Activated CD4-positive, alpha-beta T cell treated with anti-CD3 and anti-CD28 coated beads for 4 hours (primary cell): ENCODE measurements at places on chromosomes 7 and 10.

GRCh38 chr10:114064151-114065048 lies 20.7 kb downstream of the ADRB1 start:
- DNase-seq: no peak

DNA sequence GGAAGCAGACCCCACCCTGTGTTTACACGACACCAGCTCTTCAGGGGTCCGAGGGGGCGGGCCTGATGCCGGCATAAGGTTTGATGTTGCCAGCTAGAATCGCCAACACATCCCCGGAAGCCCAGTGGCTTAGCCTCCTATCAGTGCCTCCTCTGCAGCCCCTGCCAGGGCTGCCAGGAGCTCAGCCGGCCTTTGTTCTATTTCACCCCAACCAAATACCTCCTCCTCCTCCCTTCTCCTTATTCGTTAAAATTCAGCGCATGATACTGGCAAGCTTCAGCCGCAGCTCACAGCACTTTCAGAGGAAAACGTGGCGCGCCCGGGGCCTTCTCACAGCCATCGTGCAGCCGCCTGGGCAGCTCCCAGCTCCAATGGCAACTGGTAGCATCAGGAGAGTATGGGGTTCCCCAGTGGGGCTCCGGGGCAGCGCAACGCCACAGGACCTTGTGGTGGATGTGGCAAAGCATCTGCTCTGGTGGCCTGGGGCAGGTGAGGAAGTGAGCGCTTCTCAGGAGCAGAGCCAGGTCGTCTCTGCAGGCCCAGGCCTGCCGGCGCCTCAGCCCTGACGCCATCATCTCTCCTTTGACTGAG lies 176.4 kb upstream of the RHEB start:
- DNase-seq: no peak

DNA sequence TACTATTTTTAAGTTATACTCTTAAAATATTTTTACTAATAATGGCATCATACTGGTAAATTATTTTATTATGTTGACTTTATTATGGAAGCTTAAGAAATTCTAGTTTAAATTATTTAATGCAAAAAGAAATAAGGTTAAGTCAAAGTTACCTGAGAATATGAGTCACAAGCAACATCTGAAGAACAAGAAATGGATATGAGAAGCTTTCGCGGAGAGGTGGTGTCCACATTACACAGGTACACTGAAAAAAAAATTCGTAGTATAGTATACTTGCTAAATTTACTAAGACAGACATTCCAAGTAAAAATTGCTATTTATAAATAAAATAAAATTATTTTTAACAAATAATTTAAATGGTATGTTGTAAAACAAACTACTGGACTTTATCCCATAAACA lies 143.8 kb downstream of the AVL9 start:
- no peak for DNase-seq

DNA sequence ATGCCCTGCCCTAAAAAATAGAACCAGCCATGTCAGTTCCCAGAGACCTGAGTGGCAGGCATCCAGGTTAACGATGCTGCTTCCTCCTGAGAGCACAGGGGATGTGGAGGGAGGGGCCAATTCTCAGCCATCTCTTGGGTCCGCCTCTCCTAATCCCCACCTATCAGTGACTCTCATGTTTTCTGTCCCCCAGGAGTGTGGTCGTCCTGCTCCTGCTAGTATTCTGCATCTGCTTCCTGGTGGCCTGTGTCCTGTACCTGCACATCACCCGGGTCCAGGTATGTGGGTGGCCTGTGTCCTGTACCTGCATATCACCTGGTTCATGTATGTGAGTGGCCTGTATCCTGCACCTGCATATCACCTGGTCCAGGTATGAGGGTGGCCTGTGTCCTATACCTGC lies 105.3 kb downstream of the ADCY1 start:
- DNase-seq: no peak

DNA sequence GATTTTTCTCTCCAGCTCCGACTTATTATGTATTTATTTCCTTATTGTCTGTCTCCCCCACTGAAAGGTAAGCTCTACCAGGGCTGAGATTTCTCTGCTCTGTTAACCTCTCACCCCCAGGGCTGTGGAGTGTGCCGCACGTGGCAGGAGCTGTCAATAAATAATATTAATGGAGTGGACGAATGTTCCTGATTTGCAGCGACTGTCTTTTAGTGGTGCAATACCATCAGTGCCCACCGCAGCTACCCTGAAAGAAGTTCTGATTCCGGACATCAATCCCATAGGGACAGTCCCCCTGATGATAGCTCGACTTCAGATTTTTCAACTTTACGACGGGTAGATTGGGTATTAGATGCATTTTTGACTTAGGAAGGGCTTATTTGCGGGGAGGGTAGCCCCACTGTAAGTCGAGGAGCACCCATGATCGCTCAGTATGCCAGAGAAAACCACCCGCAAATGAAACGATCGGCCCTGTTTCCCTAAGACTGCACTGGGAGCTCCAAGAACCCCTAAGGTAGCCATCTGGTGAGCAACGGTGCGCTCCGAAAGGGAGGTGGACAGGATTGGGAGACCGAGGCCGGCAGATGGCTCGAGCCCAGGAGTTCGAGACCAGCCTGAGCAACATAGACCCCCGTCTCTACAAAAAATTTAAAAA lies 986 bp upstream of the PPP2R2D start:
- DNase-seq: no peak

GRCh38 chr7:114415064-114415989 lies 712 bp downstream of the FOXP2 start:
- no peak for DNase-seq

DNA sequence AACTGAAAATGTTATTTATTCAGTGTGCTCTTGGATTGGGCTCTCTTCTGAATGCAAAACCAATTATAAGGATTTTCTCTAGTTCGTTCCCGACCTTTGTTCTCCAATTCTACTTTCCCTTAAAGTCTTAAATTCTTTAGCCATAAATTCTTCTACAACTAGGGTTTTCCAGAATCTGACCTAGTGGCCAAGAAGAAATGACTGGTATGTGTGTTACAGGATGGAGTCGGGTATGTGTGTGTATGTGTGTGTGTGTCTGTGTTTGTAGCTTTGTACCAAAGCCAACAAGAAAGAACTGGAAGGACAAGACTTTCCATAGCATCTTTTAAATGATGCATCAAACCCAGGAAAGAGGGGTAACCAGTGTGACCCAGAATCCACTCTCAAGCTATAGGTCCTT lies 25.8 kb upstream of the LEP start:
- no peak for DNase-seq

DNA sequence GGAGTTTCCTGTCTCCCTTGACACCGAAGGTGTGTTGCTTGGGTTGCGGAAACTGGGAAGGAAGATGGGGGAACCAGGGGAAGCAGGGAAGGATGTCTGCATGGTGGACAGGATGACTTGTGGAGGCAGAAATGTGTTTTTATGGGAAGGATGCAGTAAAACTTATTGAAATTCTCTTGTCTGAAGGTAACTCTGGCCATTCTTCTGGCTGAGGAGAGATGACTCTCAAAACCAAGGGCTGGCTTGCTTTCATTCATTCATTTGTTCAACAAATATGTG lies 1.5 kb downstream of the UBTD1 start:
- no peak for DNase-seq

GRCh38 chr7:88759230-88760135 lies at the start of gene ZNF804B:
Gene ZNF804B, plus strand, starts transcription at chr7:88759700. Its CDS starts 277 bp downstream, at chr7:88759977.
- no peak for DNase-seq

- no peak for DNase-seq
These were observed 512.4 kb downstream of the TNS3 start for GRCh38 chr7:47069385-47070076.

DNA sequence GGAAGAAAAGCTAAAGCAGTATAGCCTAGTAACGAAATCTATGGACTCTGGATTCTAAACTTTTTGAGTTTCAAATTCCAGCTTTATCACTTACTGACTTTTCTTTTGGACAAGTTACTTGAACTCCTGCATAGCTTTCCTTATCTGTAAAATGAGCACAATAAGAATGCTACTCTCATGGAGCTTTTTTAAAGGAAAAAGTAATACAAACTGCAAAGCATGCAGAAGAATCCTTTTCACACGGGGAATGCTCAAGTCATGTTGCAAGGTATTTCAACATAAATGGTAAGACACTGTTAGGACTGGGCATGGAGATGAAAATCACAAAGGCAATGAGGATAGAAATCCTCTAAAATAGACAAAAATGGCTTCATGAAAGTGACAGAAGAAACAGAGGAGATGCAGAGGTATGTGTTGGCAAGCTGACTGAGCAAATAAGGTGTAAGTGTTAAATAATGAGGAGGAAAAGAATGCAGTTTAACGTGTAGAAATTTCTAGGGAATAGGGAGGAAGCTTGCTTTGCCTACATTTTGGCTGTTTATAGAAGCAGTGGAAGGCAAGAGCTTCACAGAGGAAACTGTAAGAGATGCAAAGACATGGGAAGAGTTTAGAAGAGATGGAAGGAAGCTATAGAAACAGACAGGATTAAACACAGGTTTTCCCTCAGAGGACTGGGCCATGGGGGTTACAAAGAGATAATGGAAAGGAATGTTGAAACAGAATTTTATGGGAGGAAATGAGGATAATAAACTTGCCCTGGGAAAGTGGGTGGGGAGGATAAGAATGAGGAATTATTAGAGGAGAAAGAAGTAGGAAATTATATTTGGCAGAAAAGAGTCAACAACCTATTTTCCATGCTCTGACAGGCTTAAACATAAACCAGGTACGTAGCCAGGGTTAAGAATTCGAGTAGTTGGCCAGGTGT lies 28.8 kb upstream of the SNX13 start:
- no peak for DNase-seq

DNA sequence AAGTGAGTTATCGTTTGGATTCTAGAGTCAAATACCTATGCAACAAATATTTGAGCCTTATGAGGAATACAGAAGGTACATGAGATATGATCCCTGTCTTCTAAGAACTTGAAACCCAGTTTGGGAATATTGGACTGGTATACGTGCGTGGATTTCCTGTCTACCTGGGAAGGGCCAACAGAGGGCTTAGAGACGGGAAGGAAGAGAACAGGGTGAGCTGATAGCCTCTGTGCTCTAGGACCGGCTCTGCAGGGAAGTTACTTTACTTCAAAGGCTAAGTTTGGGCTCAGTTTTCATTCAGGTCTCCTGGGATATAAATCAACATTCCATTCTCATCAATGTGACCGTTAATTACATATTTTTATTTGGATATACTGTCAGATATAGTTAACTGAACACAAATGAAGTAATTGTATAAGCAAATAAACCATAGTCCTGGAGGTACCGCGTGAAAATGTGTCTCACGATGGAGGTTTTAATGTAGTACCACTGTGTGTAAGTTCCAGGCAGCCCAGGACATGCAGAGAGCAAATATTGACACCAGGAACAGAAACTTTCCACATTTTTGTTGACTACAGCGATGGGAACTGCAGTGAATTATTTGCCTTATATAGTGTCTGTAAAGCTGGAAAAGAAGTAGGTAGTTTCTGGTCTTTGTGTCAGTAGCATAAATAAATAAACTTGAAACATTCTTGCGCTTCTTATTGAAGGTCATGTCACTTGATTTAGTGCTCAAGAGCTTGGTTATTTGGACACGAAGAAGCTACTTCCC lies 8.6 kb downstream of the CHST12 start:
- DNase-seq: no peak

GRCh38 chr10:1673568-1674345 lies 63.6 kb downstream of the ADARB2 start:
- no peak for DNase-seq

DNA sequence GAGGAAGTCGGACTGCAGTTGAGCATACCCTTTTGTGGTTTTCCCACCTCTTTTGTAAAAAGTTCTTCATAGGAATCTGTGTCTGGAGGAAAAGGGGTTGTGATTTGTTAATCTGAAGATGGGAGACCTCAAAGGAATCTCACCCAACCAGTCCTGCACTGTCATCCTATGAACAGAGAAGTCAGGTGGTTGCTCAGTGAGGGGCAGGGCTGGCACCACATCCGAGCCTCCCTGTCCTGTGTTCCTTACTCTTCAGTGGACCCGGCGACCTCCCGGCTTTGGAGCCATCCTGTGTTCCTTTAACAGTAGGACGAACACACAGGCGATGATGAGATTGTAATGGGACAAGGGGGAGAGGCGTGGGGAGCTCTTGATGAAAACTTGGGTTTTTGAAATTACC lies 2.8 kb upstream of the MGMT start:
- DNase-seq: no peak

GRCh38 chr7:11540271-11540761 lies 291.7 kb downstream of the THSD7A start:
- DNase-seq: no peak

DNA sequence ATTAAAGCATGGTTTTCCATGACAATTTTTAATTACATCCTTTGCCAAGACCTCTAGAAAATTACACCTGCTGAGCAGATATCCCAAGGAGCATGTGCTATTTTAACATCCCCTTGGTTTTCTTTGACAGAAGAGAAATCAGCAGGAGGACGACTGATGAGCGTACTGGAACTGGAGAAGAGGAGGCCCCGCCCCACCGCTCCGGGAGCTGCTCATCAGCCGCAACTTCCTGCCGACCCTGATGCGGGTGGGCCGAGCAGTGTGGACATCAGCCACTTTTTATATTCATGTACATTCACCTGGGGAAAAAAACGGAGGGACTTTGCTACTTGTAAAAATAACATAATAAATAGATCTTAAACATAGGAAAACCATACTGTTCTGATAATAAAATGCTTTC lies 54.2 kb downstream of the CDC123 start:
- no peak for DNase-seq

GRCh38 chr10:122733443-122733842 lies 33.8 kb upstream of the C10orf120 start:
- DNase-seq: no peak

- no peak for DNase-seq
These were observed 1111.0 kb downstream of the XPNPEP1 start for GRCh38 chr10:108812296-108812695.

- no peak for DNase-seq
These were observed 3.4 kb upstream of the SMARCD3 start for GRCh38 chr7:151251689-151252560.

- no peak for DNase-seq
These were observed 4.6 kb downstream of the AKR1B1 start for GRCh38 chr7:134454277-134454676.

DNA sequence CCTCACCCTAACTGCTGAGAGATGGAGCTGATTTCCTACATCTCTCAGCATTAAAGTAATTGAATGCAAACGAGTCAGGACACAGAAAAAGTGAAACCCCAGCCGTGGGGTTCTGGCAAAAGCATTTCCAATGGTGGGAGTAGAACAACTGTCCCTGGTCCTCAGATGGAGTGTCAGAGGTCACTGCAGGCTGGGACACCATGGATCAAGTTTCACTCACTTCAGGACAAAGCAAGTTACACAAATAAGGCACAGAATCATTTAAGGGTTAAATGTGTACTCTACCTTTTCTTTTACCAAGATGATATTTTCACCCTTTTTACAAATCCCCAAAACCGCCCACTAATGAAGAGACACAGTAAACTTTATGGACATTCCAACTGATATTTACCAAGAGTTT lies 607.8 kb downstream of the PARD3 start:
- DNase-seq: no peak

- no peak for DNase-seq
These were observed 55.8 kb downstream of the CNOT4 start for GRCh38 chr7:135454060-135454459.
